Type B pancreatic cell (in vitro differentiated cells): ENCODE measurements at places on chromosomes 7 and 10. TPM values are rescaled to one million over a fixed set of nuclear protein-coding genes. Genes with fewer than 3 reads are reported as not detected.

- H3K27me3 ChIP-seq = peaks cover 15% of the 10 kb centered on the region
- H3K4me1 ChIP-seq = peaks cover 21% of the 10 kb centered on the region
- peak; percentile 11 for DNase-seq
- H3K4me3 ChIP-seq = peak overlapping the region; percentile 93
These were observed 25.8 kb upstream of the ZRANB1 start for GRCh38 chr10:124916098-124916584.

- peaks cover 19% of the 10 kb centered on the region for H3K4me1 ChIP-seq
- no peak overlapping the region for H3K27ac ChIP-seq
- no peaks in the 10 kb centered on the region for H3K36me3 ChIP-seq
- DNase-seq = no peak
These were observed 91.7 kb upstream of the PITRM1 start for GRCh38 chr10:3264161-3264761.

DNA sequence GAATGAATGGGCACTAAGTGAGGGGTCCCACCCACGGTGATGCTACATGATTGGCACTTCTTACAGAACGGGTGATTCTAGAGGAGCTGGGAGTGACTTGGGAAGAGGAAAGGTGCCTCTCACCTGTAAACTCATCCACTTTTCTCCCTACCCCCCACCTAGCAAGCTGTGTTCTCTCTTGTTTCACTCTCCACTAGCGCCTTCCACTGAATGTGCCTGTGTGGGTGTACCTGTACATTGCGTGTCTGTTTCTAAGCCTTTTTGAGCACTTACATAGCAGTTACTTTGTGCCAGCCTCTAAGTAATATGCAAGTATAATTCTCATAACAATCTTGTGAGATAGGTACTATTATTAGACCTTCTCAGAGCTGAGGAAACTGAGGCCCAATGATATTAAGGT is 133.7 kb upstream of the AGK start:
- no peak overlapping the region for H3K27ac ChIP-seq
- H3K27me3 ChIP-seq = peaks cover 8% of the 10 kb centered on the region
- no peak overlapping the region for H3K4me3 ChIP-seq
- no peak for DNase-seq
- no peaks in the 10 kb centered on the region for H3K36me3 ChIP-seq
- H3K4me1 ChIP-seq = no peaks in the 10 kb centered on the region

Gene PRRT4
- total RNA-seq = 7.0 and 7.7 TPM in 2 replicates

DNA sequence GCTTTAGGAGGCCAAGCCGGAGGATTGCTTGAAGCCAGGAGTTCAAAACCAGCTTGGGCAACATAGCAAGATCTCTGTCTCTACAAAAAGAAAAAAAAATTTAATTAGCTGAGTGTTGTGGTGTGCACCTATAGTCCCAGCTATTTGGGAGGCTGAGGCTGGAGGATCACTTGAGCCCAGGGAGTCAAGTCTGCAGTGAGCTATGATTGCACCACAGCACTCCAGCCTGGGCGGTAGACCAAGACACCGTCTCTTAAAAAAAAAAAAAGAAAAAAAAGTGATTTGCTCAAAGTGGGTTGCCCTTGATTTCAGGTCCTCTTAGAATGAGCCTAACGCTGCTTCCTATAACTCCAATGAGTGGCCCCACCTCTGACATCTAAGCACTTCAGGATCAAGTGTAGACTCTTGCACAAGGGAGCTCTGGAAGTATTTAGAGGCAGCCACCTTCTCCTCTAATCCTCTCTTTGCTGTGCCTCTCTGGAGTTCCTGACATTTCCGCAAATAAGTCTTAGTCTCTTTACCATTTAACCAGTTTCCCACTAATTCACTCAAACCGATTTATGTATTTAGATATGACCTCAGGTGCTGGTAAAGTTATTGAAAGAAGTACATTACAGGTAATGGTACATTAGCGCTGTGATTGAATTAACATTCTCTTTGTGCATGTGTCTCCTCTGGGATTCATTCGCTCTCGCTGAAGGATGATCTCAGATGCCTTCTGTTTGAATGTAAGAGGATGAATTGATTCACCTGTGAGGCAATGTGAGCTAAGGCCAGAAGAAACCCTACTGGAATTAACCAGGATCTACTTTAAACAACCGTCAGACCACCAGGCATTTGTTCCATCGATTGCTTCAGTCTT is 60.8 kb upstream of the CELF2 start:
- H3K27ac ChIP-seq = no peak overlapping the region
- H3K4me3 ChIP-seq = no peak overlapping the region
- H3K36me3 ChIP-seq = no peaks in the 10 kb centered on the region
- H3K27me3 ChIP-seq = peaks cover 36% of the 10 kb centered on the region

Gene GJC3
- not detected in 2 replicates for total RNA-seq

DNA sequence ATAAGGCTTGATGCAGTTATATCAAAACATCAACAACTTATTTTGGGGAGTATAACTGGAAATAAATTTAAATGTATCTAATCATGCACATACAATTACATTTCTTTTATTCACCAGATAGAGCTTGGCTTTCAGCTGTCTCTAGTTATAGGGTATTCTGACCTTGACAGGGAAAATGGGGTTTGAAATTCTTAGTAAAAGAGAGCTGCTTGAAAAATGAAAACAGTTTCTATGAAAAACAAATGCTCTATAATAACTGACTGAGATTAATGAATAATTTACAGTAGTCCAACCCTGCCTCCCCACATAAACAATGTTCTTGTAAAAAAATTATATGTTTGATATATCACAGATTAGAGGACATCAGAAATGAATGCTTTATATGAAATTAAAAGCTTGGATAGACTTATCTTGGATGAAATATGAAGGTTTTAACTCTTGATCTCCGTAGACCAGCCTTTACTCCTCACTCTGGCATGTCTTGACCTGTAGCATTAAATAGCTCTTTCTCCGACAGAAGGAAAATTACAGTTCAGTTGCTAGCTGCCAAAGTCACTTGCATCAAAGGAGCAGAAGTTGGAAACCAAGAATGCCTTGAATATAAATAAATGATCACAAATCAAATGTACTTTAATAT is 32.1 kb downstream of the VWC2 start:
- H3K4me3 ChIP-seq = no peak overlapping the region
- no peaks in the 10 kb centered on the region for H3K4me1 ChIP-seq
- no peak for DNase-seq

DNA sequence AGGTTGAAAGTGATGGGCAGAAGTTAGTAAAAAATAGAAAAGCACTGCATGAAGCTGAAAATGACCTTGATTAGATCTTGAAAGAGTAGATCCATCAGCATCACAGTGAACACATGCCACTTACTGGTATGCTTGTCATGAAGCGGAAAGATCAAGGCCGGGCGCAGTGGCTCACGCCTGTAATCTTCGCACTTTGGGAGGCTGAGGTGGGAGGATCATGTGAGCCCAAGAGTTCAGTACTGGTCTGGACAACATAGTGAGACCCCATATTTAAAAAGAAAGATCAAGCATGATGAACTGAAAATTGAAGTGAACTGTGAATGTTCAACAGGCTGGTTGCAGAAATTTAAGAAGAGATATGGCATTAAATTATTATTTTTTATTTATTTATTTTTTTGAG is 18.0 kb downstream of the LCOR start:
- H3K27me3 ChIP-seq = no peaks in the 10 kb centered on the region
- H3K36me3 ChIP-seq = peaks cover 18% of the 10 kb centered on the region
- no peak overlapping the region for H3K27ac ChIP-seq
- no peak overlapping the region for H3K4me3 ChIP-seq
- DNase-seq = no peak
- H3K4me1 ChIP-seq = peaks cover 12% of the 10 kb centered on the region

Gene TBXAS1
- total RNA-seq = 4.2 and 5.8 TPM in 2 replicates

Gene PLAC9
- 8.2 TPM in 1 of 2 replicates, not detected in the other for total RNA-seq

- no peaks in the 10 kb centered on the region for H3K27me3 ChIP-seq
- DNase-seq = no peak
- peaks cover 12% of the 10 kb centered on the region for H3K36me3 ChIP-seq
These were observed 243.0 kb downstream of the SNX13 start for GRCh38 chr7:17697128-17697881.

GRCh38 chr7:2863461-2864066 is 19.5 kb upstream of the GNA12 start:
- DNase-seq = no peak
- peaks cover 16% of the 10 kb centered on the region for H3K4me1 ChIP-seq
- no peak overlapping the region for H3K4me3 ChIP-seq
- H3K36me3 ChIP-seq = no peaks in the 10 kb centered on the region
- H3K27ac ChIP-seq = no peak overlapping the region
- H3K27me3 ChIP-seq = no peaks in the 10 kb centered on the region

Gene SFTPA1
- total RNA-seq = 0.22 and 5.9 TPM in 2 replicates

Gene CPA2
- 16.3 and 19.8 TPM in 2 replicates for total RNA-seq

DNA sequence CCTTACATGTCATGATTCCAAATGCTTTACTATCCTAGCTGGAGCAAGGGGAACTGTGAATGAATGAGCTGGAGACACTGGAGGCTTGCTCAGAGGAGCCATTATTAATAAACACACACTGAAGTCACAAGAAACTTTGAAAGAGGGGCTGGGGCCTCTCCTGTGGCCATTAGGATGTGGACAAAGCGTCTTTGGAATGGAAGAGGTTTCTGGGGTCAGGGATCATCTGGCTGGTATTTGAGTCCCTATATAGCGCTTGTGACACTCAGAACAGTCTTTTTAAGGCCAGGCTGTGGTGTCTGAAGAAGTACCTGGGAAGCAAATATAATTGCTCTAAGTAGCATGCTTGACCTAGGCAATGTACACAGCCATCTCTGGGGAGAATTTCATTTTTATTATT is 193.0 kb downstream of the JCAD start:
- no peak for DNase-seq
- no peaks in the 10 kb centered on the region for H3K27me3 ChIP-seq
- peaks cover 14% of the 10 kb centered on the region for H3K36me3 ChIP-seq
- H3K27ac ChIP-seq = peak overlapping the region; percentile 98

DNA sequence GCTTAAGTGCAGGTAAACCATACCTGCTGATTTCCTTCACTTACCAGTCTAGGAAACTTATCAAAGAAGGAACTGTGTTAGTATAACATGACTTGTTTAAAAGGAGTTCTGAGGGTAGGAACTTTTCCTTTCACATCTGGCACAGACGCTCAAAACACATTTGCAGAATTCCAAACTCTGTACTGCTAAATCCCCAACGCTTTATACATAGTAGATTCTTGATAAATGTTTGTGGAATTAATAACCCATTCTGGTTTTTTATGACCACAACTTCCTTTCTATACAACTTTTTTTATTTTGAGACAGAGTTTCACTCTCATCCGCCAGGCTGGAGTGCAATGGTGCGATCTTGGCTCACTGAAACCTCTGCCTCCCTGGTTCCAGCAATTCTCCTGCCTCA is 7.7 kb upstream of the TRUB1 start:
- no peak for DNase-seq
- peaks cover 16% of the 10 kb centered on the region for H3K4me1 ChIP-seq
- no peaks in the 10 kb centered on the region for H3K27me3 ChIP-seq
- no peak overlapping the region for H3K27ac ChIP-seq

Gene LRWD1
- total RNA-seq = 16.5 and 23.5 TPM in 2 replicates

DNA sequence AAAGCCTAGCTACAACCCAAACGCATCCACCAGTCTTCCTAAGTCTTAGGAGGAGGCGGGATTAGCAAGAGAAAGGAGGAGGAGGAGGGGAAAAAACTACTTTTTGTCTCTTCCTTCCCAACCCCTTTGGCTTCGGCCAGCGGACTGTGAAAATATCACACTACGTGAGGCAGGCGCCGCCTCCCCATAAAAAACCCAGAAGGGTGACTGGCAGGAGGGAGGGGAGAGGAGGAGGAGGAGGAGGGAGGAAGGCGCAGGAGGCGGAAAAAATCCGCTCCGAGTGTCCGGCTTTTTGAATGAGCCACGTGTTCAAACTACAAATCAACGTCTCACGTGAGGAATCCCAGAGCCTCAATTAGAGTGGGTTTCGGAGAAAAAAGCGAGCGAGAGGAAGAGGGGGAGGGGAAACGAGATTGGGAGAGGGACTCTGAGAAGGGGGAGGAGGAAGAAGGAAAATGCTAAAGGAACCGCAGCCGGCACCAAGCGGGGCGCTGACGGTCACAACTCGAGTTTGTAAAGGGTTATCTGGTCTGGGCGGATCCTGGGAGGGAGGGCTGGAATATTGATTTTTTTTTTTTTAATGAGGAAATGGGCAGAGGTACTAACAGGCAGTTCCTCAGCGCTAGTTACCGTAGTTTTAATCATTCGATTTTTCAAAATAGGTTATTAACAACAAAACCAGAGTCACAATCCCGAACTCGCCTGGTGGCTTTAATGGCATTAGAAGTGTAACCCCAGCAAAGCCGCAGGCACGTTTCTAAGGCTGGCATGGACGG is at the start of gene IGF2BP3:
Gene IGF2BP3 (minus strand): TSS at position 162 of the 776 bp plus-strand sequence. CDS start 381 bp downstream, outside the sequence.
- DNase-seq = peak; percentile 89
- peak within 1 kb of the TSS; percentile 100 for H3K27ac ChIP-seq
- peak within 1 kb of the TSS; percentile 91 for H3K4me3 ChIP-seq
- H3K27me3 ChIP-seq = no peaks in the 10 kb centered on the region
- H3K36me3 ChIP-seq = peaks cover 3% of the 10 kb centered on the region

Gene SMARCD3
- total RNA-seq = 20.0 and 58.4 TPM in 2 replicates

DNA sequence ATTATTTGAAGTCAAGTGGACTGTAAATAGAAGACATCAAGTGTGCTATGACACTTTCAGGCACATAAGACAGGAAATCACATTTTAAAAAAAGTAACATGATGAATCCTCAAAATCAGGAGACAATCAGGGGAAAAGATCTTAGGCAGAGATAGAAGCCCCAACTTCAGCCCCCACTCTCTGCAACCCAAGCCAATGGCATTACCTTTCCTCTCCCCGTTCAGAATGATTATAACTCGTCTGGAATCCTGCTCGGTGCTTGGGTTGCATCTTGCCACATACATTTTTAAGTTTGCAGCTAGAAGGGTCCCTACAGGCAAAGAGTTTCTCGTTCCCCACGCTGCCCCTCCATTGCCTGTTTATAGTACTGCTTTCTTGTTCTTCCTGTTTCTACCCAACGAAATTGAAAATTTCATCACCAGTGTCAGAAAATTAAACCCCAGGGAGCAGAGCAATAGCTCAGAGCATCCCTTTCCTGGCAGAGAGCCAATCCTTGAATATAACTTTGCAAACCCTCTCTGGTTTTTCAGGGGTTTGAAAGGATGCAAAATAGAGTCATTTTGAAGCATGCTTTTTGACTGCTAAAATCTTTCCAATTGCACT is 260.5 kb upstream of the AOAH start:
- peaks cover 59% of the 10 kb centered on the region for H3K4me1 ChIP-seq
- H3K4me3 ChIP-seq = peak overlapping the region; percentile 69
- peak overlapping the region; percentile 1 for H3K27ac ChIP-seq
- DNase-seq = no peak
- no peaks in the 10 kb centered on the region for H3K27me3 ChIP-seq

- peak overlapping the region; percentile 81 for H3K27ac ChIP-seq
- no peaks in the 10 kb centered on the region for H3K27me3 ChIP-seq
- peak overlapping the region; percentile 94 for H3K4me3 ChIP-seq
- peaks cover 6% of the 10 kb centered on the region for H3K36me3 ChIP-seq
- peaks cover 24% of the 10 kb centered on the region for H3K4me1 ChIP-seq
- DNase-seq = no peak
These were observed 663 bp downstream of the VPS37D start for GRCh38 chr7:73668103-73668885.

Gene ZNF394
- total RNA-seq = 24.3 and 31.8 TPM in 2 replicates

Gene GIMAP1
- total RNA-seq = not detected in 2 replicates

Gene CHST3
- 11.8 and 21.7 TPM in 2 replicates for total RNA-seq

Gene FOXP2
- 3.4 and 24.0 TPM in 2 replicates for total RNA-seq

- peaks cover 11% of the 10 kb centered on the region for H3K27me3 ChIP-seq
- no peaks in the 10 kb centered on the region for H3K36me3 ChIP-seq
- H3K27ac ChIP-seq = peak overlapping the region; percentile 27
- H3K4me1 ChIP-seq = no peaks in the 10 kb centered on the region
- H3K4me3 ChIP-seq = no peak overlapping the region
These were observed 285.0 kb downstream of the PHTF2 start for GRCh38 chr7:78083476-78084120.

Gene GIMAP8
- not detected in 2 replicates for total RNA-seq

- H3K27me3 ChIP-seq = no peaks in the 10 kb centered on the region
- peak overlapping the region; percentile 5 for H3K4me3 ChIP-seq
- DNase-seq = no peak
- H3K4me1 ChIP-seq = peaks cover 33% of the 10 kb centered on the region
- peak overlapping the region; percentile 84 for H3K27ac ChIP-seq
These were observed 70.1 kb downstream of the AMZ1 start for GRCh38 chr7:2757904-2758672.
